ENCODE measurements at places on chromosomes 3 and 15.

DNA sequence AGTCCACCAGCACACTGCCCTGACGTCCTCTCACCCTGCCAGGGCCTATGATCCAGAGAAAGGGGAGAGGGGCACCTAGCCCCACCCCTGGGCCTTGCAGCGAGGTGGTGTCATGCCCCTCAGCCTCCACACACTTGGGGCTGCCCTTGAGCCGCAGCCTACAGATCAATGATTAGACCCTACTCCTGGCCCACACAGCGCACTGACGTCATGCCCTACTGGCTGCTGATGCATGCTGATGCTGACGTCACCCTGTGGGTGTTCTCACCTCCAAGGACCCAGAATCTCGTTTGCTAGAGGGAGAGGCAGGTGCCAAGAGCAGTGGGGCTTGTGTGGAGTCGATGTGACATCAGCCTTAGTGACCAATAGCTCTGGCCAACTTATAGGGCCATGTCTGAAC is 18.0 kb downstream of the ARL14 start:
- no peak for DNase-seq

GRCh38 chr15:66625974-66626373 is 60.2 kb upstream of the LCTL start:
- DNase-seq: no peak

DNA sequence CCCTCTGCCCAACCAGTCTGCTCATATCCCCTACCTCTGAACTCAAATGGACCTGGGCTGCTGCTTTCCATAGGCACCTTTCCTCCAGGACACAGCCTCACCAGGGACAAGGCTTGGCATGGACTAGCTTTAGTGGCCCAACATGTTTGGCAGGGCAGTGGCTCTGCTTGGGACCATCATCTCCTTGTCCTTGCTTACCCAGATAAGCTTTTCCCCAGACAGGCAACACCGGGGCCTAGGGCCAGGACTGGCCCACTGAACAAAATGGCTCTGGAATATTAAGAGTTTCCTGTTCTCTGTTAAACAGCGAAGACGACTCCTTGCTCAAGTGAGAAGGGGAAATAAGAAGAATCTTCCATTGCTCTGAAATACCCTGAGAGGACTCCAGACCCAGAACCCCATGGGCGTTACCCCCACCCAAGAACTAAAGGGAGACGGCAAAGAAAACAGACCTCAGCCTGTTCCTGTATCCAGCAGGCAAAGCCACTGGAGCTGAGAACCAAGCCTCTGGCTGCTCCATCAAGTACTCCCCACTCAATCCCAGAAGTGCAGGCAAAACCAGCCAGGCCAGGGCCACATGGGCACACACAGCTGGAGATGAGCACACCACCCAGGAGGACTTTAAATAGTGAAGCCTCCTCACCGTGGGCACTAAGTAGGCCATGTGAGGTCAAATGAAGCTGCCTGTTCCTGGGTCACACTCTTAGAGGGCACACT is 45.5 kb downstream of the CTNNB1 start:
- no peak for DNase-seq

- no peak for DNase-seq
Observed at GRCh38 chr15:27175472-27176153, 204.6 kb downstream of the GABRG3 start.

DNA sequence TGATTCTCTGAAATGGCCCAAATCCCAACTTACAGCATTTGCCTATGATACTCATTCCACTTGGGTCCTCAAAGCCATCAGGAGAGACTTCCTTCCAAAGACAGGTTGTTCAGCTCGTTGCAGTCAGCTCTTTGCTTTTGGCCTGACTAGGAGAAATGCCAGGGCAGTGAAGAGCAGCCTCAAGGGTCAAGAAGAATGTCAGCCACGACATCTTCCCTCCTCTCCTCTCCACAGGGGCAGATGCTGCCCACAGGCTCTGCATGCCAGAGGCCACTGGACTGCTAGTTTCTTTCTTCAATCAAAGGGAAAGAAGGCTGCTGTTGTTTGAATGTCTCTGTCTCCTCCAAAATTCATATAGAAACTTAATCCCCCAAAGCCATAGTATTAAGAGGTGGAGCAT is 201.7 kb upstream of the PFN2 start:
- DNase-seq: no peak

DNA sequence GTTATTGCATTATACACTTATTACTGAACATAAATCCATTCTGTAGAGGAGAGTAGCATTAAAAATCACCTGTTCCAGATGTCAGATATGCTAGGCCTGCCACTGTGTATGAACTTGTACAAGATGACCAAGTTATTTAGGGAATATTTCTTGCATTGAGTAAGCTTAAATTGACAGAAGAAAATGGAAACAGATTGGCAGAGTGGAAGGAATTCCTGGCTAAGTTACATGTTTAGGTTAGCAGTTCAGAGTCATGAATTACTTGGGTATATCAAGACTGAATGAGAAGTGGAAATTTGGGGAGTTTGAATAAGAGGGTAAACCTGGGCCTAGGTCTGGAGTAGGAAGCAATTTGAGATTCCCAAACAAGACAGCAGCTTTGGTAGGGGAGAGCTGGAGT is 44.6 kb downstream of the ARHGAP31 start:
- DNase-seq: no peak

DNA sequence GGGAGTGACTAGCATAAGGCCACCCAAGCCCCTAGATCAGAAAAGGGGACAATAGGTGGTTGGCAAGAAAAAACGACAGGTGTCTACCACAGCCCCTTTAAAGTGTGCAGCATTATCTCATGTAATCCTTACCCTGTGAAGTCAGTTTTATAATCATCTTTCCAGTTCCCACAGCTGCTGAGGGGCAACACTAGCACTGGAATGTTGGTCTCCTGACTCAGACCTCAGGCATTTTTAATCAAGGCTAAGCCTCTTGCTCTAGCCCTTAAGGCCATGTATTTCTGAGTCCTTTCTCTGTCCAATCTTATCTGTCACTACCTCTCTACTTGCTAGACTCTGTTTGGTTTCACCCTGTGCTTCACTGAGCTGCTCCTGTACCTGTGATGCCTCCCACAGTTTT is 171.7 kb downstream of the TLE3 start:
- DNase-seq: no peak

- no peak for DNase-seq
Observed at GRCh38 chr3:100099621-100100020, 14.7 kb downstream of the FILIP1L start.

- DNase-seq: peak; percentile 54
Observed at GRCh38 chr3:72100601-72101187, 315.7 kb upstream of the PROK2 start.

DNA sequence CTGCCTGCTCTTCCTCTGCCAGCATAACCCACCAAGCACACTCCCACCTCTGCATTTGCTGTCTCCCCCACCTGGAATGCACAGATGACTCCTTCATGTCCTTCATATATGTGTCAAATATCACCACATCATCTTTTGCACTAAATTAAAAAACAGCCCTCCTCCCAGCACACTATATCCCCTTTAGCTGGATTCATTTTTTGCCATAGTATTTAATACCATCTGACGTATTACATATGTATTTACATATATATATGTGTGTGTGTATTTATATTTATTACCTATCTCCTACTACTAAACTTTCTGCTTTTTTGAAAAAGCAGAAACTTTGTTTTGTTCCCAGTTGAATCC is 29.4 kb upstream of the UBL7 start:
- DNase-seq: no peak

GRCh38 chr3:131733086-131733841 is 230.5 kb upstream of the MRPL3 start:
- no peak for DNase-seq

DNA sequence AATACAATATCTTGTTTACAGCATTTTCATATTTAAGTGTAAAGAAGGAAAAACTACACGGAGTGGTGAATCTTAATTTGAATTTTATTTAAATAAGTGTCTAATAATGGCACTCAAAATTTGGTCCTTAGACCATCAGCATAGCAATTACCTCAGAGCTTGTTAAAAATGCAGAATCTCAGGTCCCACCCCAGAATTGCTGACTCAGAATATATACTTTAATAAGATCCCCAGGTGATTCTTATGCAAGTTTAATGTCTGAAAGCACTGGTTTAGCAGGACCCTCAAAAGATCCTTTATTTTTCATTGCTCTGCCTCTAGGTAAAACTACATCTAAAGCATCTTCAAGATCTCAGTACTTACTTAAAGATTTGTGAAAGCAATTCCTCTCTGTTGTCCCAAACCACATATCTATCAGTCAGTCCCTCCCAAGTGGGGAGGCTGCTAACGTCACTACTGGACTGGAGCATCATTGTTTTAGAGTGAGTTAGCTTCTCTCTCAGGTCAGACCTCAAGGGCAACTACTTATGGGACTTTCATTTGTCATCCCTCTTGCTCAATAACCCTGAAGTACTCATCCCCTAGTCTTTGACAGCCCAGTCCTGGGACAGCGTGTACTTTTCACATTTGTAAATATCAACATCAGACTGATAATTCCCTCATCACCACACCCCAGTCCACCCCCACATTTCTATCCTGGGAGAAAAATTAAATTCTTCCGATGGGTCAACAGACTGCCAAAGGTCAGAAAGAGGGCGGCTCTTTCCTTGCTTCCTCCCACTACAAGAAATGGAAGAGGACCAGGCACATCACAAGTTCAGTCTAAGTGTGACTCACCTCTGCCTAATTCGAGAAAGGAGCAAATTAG is 76.7 kb downstream of the CBLB start:
- no peak for DNase-seq

GRCh38 chr3:150036780-150037179 is 66.1 kb upstream of the PFN2 start:
- DNase-seq: no peak

- DNase-seq: no peak
Observed at GRCh38 chr15:49645941-49646340, 25.1 kb downstream of the DTWD1 start.

DNA sequence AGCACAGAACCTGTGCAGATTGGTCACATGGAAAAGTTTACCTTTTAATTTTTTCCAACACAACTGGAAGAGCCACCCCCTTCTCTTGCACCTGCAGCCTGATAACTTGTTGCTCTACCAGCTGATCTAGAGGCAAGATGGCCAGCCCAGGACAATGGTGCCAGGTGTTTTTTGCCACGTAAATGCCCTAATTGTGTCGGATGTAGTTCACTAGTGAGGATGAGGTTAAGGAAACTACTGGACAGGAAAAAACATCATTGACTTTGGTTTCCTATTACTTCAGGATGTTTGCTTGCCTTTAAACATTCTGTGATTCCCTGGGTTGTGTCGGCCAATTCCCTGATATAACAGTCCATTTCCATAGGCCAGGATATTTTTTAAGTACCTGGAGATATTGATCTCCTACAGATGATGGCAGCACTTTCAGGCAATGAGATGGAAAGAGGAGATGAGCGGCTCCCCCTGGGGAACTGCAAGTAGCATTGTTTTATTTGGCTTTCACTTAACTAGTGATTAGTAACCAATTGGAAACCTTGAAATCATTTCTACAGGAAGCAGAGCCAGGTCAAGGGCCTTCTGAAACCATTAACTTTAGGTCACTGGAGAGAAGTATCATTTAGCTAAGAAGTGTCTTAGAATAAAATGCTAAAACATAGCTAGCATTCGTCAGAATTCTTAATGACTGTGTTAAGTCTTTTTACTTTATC is 72.5 kb downstream of the OSBPL10 start:
- DNase-seq: no peak

- DNase-seq: no peak
Observed at GRCh38 chr3:64496786-64497490, 190.9 kb downstream of the ADAMTS9 start.

- no peak for DNase-seq
Observed at GRCh38 chr3:121992601-121993560, 29.2 kb downstream of the ILDR1 start.

GRCh38 chr15:100766243-100767000 is 113.2 kb upstream of the ALDH1A3 start:
- peak; percentile 27 for DNase-seq

DNA sequence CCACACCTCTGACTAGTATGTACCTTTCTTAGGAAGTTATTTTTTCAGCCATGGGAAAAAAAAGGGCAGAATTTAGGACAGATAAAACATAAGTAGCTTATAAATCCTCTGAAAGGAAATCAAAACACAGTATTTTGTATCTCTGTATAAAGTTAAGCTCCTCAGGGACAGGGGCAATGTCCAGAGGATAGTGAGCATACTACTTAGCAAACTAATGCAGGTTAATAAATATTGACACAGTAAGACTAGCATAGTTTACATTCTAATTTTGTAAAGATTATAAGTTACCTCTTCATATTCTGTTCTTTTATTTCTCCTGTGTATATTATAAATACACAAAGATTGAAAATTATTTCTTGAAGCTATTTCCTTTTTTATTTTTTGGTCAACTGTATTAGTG is 2.1 kb downstream of the UBE3A start:
- no peak for DNase-seq

GRCh38 chr3:25454005-25454927 is 26.2 kb downstream of the RARB start:
- DNase-seq: no peak

DNA sequence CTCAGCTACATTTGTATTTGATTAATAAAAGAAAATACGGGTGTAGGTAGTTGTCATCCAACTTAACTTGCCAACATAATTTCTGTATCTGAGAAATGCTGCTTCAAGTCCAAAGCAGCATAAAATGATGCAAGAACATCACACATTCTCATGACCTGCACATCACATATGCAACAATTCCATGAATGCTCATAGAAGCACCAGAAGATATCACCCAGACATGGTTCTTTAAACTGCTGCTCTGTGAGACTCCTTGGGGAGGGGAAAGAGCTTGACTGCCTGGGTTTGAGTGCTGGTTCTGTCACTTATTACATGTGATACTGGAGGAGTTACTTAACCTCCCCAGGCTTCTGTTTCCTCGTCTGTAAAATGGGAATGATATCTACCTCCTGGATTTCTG is 39.4 kb downstream of the CHST14 start:
- no peak for DNase-seq

DNA sequence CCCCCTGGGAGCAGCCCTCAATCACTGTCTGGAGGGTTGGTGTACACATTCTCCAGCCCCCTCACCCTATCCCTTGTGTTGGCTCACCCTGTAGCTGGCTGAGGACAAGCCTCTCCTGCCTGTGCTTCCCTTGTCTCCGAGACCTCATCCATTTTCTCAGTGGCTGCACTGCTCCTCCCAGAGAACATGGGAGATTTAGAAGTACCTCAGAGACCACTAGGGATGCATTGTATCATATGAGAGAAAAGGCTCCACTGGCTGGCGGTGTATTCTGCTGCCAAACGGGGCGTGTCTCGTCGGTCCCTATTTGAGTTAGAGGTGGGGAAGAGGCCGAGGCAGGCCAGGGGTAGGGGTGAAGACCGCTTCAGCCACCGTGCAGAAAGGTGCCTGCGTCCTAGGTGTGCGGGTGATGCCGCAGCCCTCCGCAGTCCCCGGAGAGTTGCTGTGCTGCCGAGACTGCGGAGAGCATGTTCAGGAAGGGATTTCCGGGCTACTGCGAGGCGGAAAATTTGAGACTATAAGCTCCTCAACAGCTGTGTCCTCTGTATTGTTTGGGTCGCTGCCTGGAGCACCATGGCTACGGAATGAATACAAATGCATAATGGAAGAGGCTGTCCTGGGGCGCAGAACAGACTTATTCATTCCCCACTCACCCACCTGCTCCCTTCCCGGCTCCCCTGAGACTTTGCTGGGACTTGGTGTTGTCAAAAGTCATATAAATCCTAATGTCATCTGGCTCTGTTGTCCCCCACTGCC is 43.8 kb downstream of the SPSB4 start:
- DNase-seq: peak; percentile 87
